Stimulated activated naive CD8-positive, alpha-beta T cell treated with anti-CD3 and anti-CD28 coated beads, Interleukin-15, amount 100 ng/mL, for 72 hours (primary cell): ENCODE measurements at places on chromosomes 12 and 14.
A peak's percentile ranks its signal among the peaks of the same experiment; 100 is the strongest.

- no peak for DNase-seq
Measured at GRCh38 chr14:98564006-98564405, 708.0 kb downstream of the BCL11B start.

- DNase-seq: no peak
Measured at GRCh38 chr14:75986439-75986765, 839 bp downstream of the IFT43 start.

DNA sequence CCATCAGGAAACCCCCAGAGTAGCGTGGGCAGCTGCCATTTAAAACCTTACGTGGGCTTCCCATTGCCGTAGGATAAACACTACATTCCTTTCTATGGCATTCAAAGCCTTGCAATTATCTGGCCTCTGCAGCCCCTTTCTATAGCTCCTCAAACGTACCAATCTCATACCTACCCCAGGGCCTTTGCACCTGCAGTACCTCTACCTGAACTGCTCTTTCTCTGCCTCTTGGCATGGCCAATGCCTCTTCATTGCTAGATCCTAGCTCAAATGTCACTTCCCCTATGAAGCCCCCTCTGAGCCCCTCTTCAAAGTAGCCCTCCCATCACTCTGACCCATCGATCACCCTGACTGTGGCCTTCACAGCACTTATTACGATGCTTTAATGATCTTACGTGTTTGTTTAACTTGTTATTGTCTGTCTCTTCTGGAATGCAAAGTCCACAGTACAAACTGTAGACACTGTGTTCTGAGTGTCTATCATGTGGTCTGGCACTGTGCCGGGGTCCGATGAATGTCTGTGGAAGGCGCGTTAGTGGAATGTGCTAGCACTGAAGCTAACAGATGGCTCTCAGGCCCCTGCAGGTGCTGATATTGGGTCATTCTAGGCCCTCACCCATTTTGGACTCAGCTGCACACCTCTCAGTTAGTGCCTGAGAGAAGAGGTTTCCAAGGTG is 157.3 kb upstream of the NOS1 start:
- no peak for DNase-seq

GRCh38 chr12:115413626-115414025 is 729.7 kb upstream of the TBX3 start:
- no peak for DNase-seq

DNA sequence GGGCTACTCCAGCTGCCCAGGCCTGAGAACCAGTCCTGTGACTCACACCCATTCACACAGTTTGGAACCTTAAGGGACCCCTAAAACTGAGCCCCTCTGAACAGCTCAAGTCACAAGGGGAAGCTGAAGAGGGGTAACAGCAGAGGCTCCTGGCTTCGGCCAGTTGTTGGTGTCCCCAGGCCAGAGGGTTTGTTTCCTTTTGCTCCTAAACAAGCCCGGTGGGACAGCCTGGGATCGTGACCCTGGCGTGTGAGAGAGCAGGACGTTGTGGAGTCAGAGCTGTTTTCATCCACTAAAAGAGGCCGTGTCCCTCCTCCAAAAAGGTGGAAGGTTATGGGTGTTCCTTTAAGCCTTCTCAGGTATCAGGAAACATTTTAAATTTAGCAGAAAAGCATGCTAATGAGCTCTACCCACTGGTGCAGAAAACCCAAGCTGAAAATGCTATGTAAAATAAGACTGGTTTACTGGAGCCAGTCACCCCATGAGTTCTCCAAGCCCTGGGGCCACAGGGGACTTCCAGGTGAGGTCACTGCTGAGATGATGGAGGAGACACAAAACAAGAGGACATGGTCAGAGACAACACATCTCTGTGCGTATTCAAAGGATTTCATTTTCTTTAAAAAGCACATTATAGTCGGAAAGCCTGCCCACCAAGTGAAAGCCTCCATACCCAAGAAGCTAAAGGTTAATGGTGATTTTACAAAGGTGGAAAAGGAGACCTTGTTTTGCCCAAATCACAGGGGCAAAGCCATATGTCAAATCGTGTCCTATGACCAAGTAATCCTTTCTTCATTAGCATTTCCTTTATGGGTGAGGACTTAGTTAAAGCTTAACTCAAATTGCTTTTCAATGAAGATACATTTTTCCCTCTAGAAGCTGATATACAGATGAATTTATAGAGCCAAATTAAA is 14.1 kb downstream of the PRKAB1 start:
- DNase-seq: peak; percentile 28
